ENCODE measurements at places on chromosomes 3 and 15. TPM values are rescaled to one million over a fixed set of nuclear protein-coding genes. Genes with fewer than 3 reads are reported as not detected.

Gene AADACL2
- not detected for total RNA-seq

Gene ISLR2
- total RNA-seq: not detected

Gene OCA2
- total RNA-seq: not detected

Gene BFSP2
- 0.68 TPM for total RNA-seq

Gene TMEM207
- total RNA-seq: not detected

Gene BNC1
- not detected for total RNA-seq

Gene SPATA12
- total RNA-seq: not detected

Gene VIPR1
- total RNA-seq: 39.4 TPM

Gene PAQR5
- total RNA-seq: not detected

Gene FAM107A
- total RNA-seq: not detected

Gene LMLN
- total RNA-seq: 3.7 TPM

Gene GRIP2
- total RNA-seq: not detected

Gene GJD2
- total RNA-seq: not detected

Gene DCUN1D1
- 43.8 TPM for total RNA-seq

Gene COL6A5
- total RNA-seq: not detected

Gene CPEB1
- not detected for total RNA-seq

Gene NAA50
- 84.9 TPM for total RNA-seq

Gene ALG1L2
- not detected for total RNA-seq

Gene TICRR
- 16.1 TPM for total RNA-seq

Gene SNTN
- not detected for total RNA-seq

Gene GAP43
- total RNA-seq: not detected

Gene ERC2
- not detected for total RNA-seq

Gene ERICH6
- total RNA-seq: 0.36 TPM

Gene FSTL1
- 0.31 TPM for total RNA-seq

Gene MYH15
- total RNA-seq: 0.07 TPM

Gene NRG4
- not detected for total RNA-seq

Gene THOC7
- 79.4 TPM for total RNA-seq

Gene CD200
- 8.6 TPM for total RNA-seq

Gene UNC13C
- total RNA-seq: not detected

Gene PXYLP1
- 13.6 TPM for total RNA-seq

Gene RGMA
- total RNA-seq: 0.23 TPM

Gene SCN11A
- total RNA-seq: 0.03 TPM

Gene RHCG
- total RNA-seq: not detected

Gene ENTPD3
- not detected for total RNA-seq

Gene PPARG
- 0.22 TPM for total RNA-seq

Gene NPAP1
- not detected for total RNA-seq

Gene SI
- not detected for total RNA-seq

Gene ECE2
- total RNA-seq: not detected

Gene C3orf70
- total RNA-seq: 0.05 TPM

Gene RARB
- not detected for total RNA-seq

Gene DNAJC19
- 33.2 TPM for total RNA-seq

Gene SH2D7
- total RNA-seq: not detected

Gene GP5
- 5.2 TPM for total RNA-seq
